Tibial nerve (tissue), 4 donors: ENCODE measurements at places on chromosomes 6 and 20.

DNA sequence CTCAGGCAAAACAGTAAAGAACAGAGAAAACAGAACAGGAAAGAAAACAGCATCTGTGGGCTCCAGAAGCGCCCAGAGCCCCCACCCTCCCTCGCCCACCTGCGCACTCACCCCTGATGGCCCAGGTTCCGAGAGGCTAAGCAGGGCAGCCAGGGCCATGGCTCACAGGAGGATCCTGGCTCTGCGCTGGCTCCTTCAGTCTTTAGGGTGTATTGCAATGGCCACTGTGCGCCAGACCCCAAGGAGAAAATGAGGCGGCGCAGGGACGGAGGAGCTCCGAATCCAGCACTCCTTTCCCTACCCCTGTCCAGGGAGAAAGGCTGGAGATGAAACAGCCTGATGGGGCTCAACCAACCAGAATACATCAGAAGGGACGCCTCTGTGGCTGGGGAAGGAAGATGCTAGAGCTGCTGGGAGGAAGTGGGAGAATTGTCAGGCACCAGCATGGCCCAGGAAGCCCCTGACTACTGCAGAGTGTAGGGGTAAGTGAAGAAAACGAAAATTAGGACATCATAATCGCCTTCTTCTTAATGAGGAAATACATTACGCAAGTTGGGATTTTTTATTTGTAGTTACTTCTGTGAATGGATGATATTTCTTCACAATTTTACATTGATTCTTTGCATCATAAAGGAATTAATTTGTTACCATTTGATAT is 49.0 kb downstream of the COL11A2 start:
- no peak for DNase-seq

GRCh38 chr6:103122766-103123601 is 1729.5 kb downstream of the GRIK2 start:
- no peak for DNase-seq

- DNase-seq: no peak
Measured at GRCh38 chr20:13200767-13201500, 20.1 kb upstream of the ISM1 start.

DNA sequence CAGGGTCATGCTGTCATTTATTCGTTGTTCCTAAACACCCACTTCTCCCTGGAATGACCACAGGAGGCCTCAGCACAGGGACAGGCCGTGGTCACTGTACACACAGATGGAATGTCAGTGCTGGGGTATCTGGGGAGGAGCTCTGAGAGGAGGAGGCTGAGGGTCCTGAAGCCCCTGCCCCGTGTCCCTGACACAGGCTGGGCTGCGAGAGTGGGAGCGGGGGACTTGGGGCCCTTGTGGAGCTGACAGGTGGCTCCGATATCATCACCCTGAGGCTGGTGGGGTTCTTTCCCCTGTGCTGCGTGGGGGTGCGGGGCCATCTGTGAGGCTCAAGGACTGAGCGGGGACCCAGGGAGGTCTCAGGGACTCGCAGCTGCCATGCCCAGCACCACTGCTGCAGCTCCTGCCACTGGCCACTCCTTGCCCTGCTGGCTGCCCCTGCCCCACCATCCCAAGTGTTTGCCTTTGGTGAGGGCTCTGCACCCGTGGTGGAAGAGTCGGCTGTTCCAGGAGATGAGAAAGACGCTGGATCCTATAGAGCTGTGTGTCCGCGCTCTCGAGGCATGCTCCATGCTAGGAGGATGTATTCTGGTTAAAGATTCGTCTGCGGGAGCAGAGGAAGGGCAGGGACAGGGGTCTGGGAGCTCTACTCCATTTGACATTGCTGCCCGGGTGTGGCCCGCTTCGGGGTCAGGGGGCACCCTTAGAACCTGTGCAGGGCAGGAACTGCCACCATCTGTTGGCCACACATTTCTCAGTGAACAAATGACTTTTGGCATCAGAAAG is 18.9 kb downstream of the NPEPL1 start:
- no peak for DNase-seq

DNA sequence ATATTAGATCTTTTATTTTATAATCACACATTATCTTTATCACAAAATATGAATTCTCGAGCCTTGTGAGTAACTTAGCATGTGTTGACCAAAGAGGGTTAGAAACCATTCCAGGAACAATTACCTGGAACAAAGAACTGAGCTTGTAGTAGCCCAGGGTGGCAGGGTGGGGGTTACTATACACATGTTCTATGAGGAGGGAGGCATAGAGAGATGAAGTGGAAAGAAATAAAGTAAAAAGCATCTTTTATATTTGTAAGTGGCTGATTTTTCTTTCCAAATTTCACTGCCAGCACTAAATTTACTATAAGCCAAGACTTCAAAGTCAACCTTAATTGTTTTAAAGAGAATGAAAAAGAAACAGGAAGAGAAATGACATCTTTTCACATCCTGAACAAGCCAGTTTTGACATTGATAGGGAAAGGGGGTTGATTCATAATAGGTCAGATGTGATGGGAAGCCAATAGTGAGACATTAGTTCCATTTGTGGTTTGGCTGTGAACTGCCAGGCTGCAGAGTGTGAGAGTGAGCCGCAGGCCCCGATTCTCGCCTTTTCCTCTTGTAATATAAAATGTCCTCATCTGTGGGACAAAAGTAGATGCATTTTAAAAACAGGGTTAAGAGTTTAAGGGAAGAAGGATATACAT is 52.7 kb upstream of the MYB start:
- DNase-seq: no peak

DNA sequence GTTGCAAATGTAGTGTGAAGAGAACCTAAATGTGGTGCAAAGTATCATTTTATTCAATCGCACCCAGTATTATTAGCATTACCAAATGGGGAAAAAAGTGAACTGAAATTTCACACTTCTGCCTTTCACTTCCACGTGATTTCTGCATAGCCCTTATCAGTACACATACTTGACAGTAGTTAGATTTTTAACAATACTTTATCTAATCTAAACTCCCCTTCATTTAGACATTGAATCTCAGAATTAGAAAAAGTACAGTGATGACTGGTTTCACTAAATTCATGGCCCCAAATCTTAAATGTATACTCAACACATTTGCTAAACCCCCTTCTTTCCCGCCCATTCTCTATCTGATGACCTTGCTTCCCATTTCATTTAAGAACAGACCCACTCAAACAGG is 14.3 kb downstream of the STX7 start:
- no peak for DNase-seq

GRCh38 chr6:70680396-70680795 is 12.7 kb downstream of the SMAP1 start:
- no peak for DNase-seq
